ENCODE measurements at places on chromosomes 5 and 9.

GRCh38 chr5:111511831-111512374 is 432 bp downstream of the STARD4 start:
- no peak for DNase-seq

DNA sequence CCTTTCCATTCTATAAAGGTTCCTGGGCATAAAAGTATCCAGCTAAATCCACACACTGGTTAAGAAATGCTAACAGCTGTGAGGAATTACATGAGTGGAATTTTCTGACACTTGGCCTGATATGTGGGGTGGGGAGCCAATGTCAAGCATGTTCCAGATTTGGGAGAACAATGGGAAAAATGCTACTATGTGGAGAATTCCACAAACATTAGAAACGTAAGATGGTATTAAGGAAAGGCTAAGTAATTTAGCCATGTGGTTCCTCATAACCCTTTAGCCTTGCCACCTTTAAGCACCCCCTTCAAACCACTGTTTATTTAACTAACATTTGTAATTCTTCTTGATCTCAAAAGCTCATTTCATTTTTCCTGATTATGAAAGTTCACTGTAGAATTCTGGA is 149.2 kb downstream of the GNA14 start:
- no peak for DNase-seq

DNA sequence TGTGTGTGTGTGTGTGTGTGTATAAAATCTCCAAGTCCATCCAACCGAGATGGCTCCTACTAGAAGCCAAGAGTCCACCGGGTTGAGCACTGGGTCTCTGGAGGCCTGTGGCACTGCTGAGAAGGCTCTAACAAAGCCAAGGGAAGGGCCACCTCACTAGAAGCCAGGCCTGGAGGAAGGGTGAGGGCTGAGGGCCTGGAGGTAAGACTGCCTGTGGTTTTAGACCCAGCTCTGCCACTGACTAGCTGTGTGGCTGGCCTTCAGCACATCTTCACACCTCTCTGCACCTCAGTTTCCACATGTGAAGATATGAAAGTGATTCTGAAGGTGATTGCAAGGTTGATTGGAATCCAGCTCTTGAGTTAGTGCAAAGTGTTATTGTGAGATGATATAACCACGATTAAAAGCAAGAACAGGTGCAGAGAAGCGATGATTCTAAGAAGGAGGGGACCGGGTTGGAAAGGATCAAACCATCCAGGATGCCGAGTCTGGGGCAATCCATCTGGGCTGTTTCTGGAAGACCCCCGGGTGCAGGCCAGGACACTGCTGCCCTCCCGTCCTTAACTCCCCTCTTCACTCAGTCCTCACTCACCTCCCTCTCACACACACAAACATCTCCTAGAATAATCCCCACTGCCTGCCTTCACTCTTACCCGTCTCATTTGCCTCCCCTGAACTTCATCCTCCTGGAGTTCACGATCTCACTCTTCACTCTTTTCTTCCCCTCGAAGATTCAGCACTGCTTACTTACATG is 2.3 kb downstream of the IL4 start:
- no peak for DNase-seq

- no peak for DNase-seq
These were observed 51.4 kb upstream of the SMAD5 start for GRCh38 chr5:136081217-136081591.

DNA sequence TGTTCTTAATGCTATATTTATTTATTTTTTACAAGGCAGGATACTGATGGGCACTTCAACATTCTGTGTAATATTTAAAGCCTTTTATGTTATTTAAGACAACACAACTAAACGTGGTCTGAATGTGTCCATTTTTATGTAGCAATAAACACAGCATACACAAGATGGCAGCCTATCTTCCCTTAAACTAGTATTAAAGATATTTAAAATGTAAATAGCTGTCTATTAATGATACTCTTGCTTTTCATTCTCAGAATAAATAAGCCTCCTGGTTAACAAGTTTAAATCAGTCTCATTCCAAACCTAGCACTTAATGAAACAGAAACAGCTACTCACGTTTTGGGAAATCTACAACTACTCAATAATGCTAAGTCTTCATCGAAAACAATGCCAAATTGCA is 315.7 kb downstream of the MCTP1 start:
- no peak for DNase-seq

DNA sequence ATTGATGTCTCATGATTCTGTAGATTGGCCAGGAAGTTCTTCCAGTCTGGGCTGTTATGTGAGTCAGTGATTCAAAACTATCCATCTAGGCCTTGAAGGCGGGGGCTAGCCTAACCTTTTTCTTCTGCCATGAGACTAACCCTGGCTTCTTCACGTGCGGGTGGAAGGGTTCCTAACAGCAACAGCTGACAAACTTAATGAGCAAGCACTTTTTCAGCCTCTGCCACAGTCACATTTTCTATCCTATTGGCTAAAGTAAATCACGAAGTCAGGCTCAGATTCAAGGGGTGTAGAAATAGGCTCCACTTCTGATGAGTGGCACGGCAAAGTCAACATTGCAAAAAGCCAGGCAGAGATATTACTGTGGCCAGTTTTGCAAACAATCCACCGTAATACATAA is 68.4 kb downstream of the STK32A start:
- DNase-seq: no peak

- DNase-seq: no peak
These were observed 116.1 kb upstream of the TAF11L2 start for GRCh38 chr5:17381932-17382331.
